Activated gamma-delta T cell treated with anti-CD3 and anti-CD28 coated beads, Interleukin-2, amount 50 U/mL, for 16 hours (primary cell): ENCODE measurements at places on chromosomes 12 and 14.

DNA sequence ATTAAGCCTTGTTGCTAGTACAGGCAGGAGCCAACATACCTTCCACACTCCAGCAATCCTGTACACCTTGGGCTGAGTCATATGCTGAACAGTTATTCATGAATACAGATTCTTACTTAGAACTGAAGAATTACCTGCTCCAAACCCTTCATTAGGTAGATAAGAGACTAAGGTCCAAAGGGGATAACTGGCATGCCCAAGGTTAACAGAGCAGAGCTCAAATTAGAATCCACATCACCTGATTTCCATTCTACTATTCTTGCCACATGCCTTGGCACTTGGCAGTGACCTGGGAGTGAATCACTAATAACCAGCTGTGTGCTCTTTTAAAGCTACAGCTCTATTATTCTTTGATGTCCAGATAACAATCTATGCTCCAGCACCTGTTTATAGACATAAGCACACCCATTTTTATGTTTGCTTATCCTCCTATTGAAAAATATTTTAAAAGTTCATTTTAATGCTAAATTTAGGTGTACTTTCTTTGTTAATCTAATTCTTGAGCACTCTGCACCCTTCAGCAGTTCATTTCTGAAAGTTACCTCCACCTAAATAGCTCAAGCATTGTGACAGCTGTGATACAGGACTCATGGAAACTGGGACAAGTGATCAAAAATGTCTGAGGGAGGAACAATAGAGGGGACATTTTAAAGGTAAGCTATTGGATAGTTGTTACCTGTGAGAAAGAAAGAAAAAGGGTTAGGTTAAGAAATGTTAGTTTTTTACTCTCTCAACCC, 19.4 kb downstream of the LPCAT3 start:
- no peak for DNase-seq

GRCh38 chr14:22848351-22849164, 12.2 kb downstream of the MMP14 start:
- no peak for DNase-seq

DNA sequence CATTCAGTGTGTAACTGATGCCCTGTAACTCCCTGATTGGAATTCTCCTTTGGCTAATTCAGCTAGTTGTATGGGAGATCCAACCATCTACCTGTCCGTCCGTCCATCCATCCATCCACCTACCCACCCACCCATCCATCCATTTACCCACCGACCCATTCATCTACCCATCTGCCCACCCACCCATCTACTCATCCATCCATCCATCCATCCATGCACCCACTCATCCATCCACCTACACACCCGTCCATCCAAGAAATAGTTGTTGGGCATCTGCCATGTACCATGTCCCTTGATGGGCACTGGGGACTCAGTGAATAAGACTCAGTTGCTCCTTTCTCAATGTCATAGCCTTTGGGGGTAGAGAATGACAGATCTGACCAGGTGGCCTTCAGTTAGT, 48.1 kb downstream of the CCDC92 start:
- DNase-seq, result no peak

DNA sequence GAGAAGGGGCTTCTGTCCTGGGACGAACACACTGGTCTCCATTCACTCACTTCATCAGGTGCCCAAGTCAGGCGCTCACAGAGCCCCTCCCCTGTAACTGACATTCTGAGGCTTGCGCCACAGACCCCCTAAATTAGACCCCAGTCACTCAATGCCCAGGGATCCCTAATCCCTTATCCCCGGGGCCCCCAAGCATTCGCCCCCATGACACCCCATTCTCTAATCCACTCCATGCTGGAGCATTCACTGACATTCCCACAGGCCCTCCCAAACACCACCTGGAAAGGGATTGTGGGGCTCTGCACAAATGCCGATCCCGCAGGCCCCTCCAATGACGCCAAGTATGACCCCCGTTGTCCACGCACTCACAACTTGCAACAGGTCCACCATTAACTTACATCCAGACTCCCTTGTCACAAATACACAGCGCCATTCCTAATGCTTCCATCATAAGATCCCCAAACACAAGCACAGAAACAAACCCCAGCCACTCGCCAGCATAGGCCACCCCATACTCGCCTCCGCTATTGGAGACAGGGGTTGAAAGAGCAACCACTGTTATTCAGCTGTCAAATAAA, 1.5 kb downstream of the ZNF605 start:
- DNase-seq, result no peak

DNA sequence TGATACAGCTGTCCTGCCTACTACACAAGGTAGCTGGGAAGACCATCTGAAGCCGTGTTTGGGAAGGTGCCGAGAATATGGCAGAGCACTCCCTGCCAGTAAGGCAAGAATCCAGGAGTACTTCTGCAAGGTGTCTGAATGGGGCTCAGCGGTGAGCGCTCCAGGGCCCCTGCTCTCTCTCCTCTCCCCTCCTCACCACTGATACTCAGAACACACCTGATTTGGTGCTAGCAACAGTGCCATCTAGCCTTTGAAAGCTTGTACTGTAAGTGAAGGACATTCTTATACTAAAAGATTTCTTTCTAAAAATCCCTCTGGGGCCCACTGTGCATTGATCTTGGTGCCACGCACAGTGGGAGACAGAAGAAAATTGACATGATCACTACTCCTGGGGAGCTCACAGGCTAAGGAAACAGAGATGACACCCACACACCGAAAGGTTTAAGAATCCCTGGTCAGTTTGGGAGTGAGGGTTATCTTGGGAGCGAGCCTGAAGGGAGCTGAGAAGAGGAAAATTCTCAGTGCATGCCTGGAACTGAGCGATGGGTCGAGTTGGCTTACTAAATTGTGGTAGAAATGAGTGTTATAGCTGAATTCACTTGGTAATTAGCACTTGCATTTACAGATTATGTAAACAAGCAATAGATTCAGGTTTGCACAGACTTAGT, 216.9 kb downstream of the NTF3 start:
- DNase-seq, result no peak

DNA sequence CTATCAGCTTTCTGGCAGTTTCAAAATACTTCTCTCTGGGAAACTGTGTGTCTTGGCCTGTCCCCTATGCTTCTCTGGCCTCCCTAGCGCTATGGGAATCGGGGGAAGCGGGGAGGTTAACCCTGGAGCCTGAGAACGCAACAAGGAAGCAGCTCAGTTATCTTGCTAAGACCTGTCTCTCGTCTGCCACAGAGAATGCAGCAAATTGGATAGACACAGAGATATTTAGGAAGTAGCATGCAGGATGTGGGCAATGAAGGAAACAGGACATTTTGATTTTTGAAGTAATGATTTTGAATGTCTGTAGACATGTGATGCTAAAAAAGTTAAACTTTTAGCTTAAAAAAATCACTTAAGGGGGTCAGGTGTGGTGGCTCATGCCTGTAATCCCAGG, 6.6 kb upstream of the CALCOCO1 start:
- DNase-seq, result no peak

GRCh38 chr14:23207146-23207540, 23.7 kb upstream of the SLC7A8 start:
- DNase-seq, result no peak

DNA sequence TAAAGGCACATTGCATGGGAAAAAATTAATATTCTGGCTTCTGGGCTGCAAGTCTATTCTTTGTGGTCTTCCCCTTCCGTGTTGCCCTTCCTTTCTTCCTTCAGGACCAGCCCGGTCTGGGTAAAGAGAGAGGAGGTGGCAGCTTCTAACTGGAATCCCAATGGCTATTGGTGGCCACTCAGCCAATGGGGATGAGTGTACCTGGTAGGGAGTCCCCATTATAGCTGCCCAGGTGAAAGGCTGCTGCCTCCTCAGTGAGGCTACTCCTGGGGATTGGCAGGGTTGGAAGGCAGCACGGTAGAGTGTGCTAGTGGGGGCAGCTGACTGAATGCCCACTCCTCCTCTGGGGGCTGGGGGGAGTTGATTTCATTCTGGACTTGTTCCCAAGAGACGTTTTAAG, 112.6 kb downstream of the RBM19 start:
- DNase-seq, result no peak

GRCh38 chr14:104665657-104666522, 23.5 kb upstream of the INF2 start:
- DNase-seq, result peak; percentile 28

GRCh38 chr12:53726341-53726740, 911 bp downstream of the CALCOCO1 start:
- DNase-seq, result no peak

GRCh38 chr12:72673853-72674252, 401.7 kb downstream of the TRHDE start:
- DNase-seq, result no peak

GRCh38 chr12:38898001-38898684, 7.2 kb downstream of the CPNE8 start:
- no peak for DNase-seq
